Cardiac muscle cell (in vitro differentiated cells and primary cell): ENCODE measurements at places on chromosomes 16 and 17.

GRCh38 chr16:89808475-89808874 is 8.0 kb downstream of the FANCA start:
- H3K27me3 ChIP-seq, result no peaks in the 10 kb centered on the region
- no peaks in the 10 kb centered on the region for H3K36me3 ChIP-seq
- no peak overlapping the region for H3K27ac ChIP-seq

DNA sequence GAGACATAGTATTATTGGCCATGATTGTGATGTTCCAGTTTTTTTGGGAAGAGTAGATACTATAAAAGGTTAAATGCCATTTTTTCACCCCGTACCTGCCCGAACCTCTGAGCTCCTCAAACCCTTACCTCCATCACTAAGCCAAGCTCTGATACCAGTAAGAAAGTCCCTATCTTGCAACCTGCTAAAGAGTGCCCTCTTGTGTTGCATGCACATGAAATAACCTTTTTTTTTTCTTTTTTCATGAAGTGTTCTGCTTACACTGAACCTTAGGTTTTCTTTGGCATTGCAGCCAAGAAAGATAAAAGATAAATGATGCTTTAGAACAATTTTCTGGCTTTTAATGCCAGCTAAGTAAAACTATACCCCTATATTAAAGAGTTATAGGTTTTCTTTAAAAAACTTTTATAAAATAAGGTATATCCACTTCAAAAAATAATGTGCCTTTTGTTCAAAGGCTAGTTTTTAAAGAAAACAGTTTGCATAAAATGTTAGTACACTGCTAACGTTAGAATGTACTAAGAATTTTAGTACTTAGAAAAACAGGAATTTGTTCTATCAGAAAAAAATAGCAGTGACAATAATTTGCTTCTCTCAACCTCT is 295.3 kb upstream of the PMFBP1 start:
- DNase-seq, result peak; percentile 71
- no peaks in the 10 kb centered on the region for H3K36me3 ChIP-seq
- peaks cover 15% of the 10 kb centered on the region for H3K4me1 ChIP-seq
- no peak overlapping the region for H3K4me3 ChIP-seq
- no peaks in the 10 kb centered on the region for H3K27me3 ChIP-seq

DNA sequence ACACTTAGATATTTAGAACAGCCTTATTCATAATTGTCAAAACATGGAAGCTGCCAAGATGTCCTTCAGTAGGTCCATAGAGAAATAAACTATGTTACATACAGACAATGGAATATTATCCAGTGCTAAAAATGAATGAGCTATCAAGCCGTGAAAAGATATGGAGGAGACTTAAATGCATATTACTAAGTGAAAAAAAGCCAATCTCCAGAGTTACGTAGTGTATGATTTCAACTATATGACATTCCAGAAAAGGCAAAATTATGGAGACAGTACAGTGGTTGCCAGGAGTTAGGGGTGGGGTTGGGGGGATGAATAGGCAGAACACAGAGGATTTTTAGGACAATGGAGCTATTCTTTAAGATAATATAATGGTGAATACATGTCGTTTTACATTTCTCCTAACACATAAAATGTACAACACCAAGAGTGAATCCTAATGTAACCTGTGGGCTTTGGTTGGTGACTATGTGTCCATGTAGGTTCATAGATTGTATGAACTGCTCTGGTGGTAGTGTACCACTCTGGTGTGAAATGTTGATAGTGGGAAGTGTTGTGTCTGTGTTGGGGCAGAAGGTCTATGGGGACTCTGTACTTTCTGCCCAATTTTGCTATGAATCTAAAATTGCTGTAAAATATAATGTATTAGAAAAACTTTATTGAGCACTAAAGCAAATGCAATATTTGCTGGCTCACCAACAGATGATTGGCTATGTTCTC is 122.6 kb downstream of the USP22 start:
- no peaks in the 10 kb centered on the region for H3K36me3 ChIP-seq
- no peak overlapping the region for H3K4me3 ChIP-seq
- no peak overlapping the region for H3K27ac ChIP-seq
- DNase-seq, result no peak
- no peaks in the 10 kb centered on the region for H3K4me1 ChIP-seq

DNA sequence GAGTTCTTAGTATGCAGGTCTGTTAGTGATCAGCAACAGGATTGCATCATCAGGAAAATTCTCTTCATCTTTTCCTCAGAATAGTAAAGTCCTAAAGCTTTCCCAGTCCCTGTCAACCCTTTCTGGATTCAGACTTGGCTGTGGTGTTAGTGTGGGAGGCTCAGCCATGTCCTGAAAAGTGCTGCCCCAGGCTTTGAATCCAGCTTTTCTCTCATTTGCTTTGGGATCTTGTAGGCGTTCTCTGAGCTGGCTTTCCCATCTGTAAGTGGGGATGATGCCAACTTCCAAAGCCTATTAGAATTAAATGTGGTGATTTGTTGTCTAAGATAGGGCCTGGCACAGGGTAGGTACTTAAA is 3.0 kb downstream of the ALKBH5 start:
- peak overlapping the region; percentile 88 for H3K4me3 ChIP-seq
- DNase-seq, result no peak
- H3K36me3 ChIP-seq, result peaks cover 10% of the 10 kb centered on the region
- H3K4me1 ChIP-seq, result peaks cover 48% of the 10 kb centered on the region
- H3K27me3 ChIP-seq, result no peaks in the 10 kb centered on the region

- no peak for DNase-seq
- peaks cover 25% of the 10 kb centered on the region for H3K27me3 ChIP-seq
- peaks cover 22% of the 10 kb centered on the region for H3K4me1 ChIP-seq
- peaks cover 7% of the 10 kb centered on the region for H3K36me3 ChIP-seq
- H3K27ac ChIP-seq, result peak overlapping the region; percentile 98
Measured at GRCh38 chr17:61398721-61399130, 917 bp upstream of the TBX2 start.

DNA sequence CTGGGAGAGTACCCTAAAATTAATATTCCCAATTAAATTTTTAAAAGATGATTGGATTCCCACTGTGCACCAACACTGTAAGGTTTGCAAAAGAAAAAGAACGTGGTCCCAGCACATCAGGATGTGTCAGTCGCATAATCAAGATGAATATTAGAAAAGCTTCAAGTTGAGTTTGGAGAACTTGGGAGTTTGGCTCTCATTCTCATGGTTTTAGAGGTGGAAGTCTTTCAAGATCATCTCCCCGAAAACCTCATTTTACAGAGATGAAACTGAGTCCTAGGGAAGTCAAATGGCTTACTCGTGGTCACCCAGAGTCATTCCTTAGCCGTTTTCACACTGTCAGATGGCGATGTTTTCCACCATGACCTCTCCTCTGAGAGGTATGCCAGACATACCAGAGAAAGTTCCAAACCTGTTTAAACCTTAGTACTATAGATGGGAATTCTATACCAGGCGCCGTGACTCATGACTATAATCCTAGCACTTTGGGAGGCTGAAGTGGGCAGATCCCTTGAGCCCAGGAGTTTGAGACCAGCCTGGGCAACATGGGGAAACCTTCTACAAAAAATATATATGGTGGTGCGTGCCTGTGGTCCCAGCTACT is 1.2 kb downstream of the SEC14L1 start:
- H3K36me3 ChIP-seq, result peaks cover 7% of the 10 kb centered on the region
- no peak for DNase-seq
- H3K27ac ChIP-seq, result peak overlapping the region; percentile 80
- no peaks in the 10 kb centered on the region for H3K27me3 ChIP-seq
- H3K4me3 ChIP-seq, result peak overlapping the region; percentile 70

DNA sequence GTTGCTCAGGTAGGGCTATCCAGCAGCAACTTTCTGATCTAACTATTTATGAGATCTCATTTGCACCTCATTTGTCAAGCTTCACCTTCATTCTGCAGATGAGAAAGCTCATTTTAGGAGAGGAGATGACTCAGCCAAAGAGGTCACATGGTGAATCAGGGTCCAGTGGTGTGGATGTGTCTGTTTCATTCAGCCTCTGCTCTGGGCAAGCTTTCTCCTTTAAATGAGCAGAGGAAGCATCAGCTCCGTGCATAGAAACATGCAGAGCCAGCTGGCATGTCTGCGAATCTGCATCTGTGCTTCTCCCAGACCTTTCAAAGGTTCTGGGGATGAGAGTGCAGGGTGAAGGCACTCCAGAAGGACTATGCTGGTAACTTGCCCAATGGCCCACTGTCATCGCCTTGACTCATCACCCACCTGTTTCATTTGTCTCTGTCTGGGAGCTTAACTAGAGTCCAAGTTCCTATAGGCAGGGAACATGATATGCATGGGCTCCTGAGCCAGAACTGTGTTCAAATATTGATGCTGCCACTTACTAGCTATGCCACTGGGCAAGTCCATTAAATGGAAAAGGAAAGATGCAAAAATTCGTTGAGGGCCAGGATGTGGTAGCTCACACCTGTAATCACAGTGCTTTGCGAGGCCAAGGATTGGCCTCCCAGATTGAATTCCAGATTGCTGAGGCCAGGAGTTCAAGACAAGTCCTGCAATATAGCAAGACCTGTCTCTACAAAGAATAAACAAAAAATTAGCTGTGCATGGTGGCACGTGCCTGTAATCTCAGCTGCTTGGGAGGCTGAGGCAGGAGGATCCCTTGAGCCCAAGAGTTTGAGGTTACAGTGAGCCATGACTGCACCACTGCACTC is 67.1 kb upstream of the NLK start:
- no peaks in the 10 kb centered on the region for H3K27me3 ChIP-seq
- no peaks in the 10 kb centered on the region for H3K4me1 ChIP-seq
- no peak overlapping the region for H3K27ac ChIP-seq
- H3K36me3 ChIP-seq, result no peaks in the 10 kb centered on the region
- no peak overlapping the region for H3K4me3 ChIP-seq

DNA sequence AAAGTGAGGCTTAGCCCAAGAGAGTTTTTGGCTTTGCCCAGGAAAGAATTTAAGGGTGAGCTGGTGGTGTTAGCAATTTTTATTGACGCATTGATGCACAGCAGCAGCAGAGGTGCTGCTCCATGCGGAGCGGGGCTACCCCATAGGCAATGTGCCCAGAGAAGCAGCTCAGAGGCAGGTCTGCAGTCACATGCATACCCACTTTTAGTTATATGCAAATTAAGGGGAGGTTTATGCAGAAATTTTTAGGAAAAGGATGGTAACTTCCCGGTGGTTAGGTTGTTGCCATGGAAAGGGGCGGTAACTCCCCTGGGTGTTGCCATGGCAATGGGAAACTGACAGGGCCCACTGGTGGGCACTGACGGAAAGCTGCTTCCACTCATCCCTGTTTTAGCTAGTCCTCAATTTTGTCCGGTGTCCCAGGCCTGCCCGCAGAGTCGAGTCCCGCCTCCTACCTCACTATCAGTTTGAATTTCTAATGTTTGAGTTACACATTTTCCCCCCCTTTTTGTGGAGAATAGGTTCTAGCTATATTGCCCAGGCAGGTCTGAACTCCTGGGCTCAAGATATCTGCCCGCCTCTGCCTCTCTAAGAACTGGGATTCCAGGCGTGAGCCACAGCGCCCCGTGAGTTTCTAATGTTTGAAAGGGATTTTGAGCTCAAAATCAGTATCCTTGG is 10.4 kb upstream of the GJD3 start:
- no peak overlapping the region for H3K4me3 ChIP-seq
- no peak for DNase-seq
- H3K27ac ChIP-seq, result no peak overlapping the region
- no peaks in the 10 kb centered on the region for H3K36me3 ChIP-seq
